ENCODE measurements at places on chromosomes 5 and 9.

GRCh38 chr5:126357585-126358342 is 65.4 kb upstream of the GRAMD2B start:
- no peak for DNase-seq

DNA sequence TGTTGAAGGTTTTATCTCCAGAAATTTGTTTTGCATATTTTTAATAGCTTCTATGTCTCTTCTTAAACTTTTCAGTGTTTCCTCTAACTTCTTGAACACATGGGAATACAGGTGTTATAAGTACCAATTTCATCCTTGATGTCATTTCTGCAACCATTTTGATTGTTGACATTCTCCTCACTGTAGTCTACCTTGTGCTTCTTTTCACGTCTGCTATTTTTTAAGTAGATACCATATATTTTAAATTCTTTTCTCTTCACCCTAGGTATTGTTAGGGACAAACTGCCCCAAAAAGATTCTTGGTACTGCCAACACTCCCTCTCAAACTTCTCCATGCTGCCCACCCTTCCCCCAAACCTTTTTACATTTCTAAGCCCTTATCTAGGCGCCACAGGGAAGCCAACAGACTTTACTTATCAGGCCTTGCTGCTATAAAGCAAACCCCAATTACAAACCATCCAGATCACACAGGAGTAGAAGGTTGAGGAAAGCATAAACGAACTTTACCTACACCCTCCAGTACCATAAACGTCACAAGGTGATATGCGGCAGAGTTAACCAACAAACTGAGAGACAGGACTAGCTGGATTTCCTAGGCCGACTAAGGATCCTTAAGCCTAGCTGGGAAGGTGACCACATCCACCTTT is 1165.3 kb downstream of the TAF11L14 start:
- no peak for DNase-seq

- DNase-seq, result peak; percentile 61
Measured at GRCh38 chr5:132419502-132420468, 50.3 kb downstream of the SLC22A5 start.

DNA sequence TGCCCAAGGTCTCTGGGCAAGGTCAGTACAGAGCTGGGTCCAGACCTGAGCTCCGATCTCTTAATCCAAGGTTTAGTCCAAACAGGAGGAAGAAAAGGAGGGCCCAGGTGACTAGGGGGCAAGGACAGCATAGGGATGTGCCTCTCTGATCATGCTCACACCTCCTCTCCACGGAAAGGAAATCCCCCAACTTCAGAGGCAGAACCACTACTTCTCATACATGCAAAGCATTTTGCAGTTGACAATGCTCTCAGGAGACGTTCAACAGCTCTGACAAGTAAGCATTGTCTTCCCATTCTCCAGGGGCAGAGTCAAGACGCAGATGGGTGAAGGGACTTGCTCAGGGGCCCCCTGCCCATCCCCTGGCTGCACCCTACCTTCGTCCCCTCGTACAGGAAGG is 8.7 kb upstream of the CORO2A start:
- DNase-seq, result no peak

GRCh38 chr5:53302529-53302928 is 177.9 kb upstream of the FST start:
- DNase-seq, result no peak

DNA sequence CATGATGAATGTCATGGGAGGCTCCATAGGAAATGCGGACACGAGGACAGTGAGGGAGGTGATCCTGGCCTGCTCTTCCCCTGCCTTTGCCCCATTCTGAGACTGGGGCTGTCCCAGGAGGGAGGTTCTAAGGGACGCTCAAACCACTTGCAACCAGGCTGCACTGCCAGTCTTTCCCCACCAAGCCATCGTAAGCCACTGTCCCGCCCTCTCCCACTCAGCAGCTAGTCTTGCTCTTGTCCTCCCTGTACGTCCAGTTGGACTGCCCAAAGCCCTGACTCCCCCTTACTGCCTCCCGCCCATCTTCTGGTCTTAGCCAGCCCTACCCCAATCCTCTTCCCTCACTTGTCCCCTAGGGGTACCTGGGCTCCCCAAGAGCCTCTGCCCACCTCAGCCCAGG is 115.7 kb downstream of the FSTL4 start:
- DNase-seq, result no peak

GRCh38 chr9:12723409-12724028 is 30.3 kb downstream of the TYRP1 start:
- no peak for DNase-seq

GRCh38 chr9:74772121-74772520 is 115.6 kb downstream of the TRPM6 start:
- no peak for DNase-seq

DNA sequence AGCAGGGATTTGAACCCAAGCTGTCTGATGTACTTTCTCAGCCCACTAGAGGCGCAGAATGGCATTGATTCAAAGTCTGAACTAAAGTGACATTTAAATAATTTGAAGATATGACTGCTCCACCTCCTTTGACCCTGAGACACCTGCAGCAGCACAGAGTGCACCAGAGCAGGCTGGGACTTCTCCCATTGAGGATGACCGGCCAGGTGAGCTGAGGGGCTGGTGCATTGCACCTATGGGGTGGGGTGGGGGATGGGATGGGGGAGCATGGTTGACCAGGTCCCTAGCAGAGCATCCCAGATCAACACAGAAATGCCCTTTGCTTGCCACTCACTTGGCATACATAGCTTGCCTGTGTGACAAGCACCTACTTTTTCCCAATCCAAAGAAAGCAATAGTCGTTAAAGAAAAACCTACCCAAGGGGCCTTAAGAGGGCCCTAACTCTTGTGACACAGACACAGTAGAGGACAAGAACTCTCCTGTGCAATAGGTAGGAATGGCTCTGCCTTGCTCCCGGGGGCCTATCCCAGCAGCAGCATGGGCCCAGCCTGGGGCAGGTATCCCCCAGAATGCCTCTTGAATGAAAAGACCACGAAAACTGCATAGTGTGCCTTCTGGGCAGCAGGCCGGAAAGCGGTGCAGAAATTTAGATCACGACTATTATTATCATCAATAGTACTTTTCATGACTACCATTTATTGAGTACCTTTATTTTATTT is 6.5 kb downstream of the SH3PXD2B start:
- DNase-seq, result no peak

- no peak for DNase-seq
Measured at GRCh38 chr5:148237785-148238417, 424 bp upstream of the MARCOL start.

DNA sequence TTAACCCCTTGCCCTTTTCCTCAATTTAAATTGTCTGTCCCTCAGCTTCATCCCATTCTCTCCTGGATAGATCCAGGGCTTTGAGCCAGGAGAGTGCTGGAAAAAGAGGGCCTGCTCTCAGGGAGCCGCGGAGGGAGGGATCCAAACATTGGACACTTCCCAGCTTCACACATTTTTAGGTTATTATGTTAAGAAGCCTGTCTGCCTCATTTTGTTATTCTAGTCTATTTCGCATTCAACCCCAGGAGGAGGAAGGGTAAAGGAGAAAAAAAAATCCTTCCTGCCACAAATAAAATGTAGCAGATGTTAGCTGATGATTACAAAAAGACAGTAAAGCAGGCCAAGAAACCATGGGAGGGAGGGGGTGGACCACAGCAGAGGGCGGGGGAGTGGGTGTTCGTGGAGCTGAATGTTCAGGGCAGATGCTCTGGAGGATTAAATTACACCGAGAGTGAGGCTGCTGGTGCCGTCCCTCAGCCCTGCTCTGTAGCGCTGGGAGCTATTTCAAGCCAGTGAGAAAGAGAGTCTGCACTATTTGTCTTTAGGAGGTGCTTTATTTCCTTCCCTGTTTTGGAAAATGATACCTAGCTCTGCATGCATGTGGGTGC is 60.6 kb upstream of the ZFR start:
- peak; percentile 33 for DNase-seq

DNA sequence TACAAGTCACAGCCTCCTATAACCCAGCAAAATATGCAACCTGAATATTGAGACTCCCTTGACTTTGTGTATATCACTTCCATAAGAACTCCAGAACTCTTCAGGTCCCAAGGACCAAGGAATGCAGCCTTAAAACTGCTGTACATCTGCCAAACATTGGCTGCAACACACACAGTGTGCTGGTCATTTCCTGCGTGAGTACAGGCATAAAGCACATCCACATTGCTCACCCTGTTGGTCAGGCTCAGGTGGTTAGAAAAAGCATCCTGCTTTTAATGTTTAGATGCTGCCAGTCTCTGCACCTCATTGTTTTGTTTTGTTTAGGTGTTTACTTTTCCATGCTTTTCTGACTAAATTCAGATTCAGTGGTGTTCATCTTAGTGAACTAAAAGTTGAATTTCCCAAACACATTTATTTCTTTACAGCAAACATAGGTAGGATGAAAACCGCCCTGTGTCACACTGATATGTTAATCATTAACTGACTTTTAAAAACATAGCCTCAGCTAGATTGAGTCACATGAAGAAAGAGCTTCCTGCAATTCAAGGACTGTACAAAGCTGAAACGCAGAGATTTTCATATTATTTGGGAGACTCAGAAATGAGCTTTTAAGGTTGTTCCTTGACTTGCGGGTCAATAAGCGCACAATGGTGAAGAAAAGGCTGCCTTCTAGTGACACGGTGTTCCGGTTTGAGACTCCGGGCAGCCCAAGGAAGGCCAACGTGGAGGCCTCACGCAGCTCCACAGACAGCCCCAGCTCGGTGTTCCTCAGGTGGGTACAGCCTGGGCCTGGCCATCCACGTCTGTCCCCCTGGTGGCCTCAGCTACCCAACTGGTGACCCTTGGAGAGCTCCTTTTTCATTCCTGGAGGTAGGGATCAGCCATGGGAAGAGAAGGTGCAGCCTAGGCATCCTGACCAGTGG is 52.2 kb upstream of the GRAMD2B start:
- no peak for DNase-seq

GRCh38 chr5:172666251-172666650 is 25.2 kb downstream of the NEURL1B start:
- no peak for DNase-seq

GRCh38 chr9:88651682-88652633 is 117.0 kb downstream of the NXNL2 start:
- DNase-seq, result no peak

DNA sequence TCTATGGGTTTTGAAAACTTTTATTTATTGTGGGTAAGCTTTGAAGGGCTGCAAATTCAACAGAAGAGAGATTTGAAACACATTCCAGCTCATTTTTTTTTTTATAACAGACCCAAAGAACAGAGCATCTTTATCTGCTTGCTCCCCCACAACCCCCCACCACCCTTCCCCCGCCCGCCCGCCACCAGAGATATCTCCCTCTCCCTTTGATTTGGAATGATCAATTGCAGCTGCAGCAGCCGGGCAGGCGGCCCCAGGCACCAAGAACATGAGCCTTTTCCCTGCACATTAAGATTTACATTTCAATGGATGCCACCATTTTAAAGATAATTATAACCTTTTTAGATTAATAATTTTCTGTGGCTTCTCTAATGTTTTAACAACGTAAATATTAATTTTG is 510.9 kb downstream of the ZNF608 start:
- DNase-seq, result no peak

DNA sequence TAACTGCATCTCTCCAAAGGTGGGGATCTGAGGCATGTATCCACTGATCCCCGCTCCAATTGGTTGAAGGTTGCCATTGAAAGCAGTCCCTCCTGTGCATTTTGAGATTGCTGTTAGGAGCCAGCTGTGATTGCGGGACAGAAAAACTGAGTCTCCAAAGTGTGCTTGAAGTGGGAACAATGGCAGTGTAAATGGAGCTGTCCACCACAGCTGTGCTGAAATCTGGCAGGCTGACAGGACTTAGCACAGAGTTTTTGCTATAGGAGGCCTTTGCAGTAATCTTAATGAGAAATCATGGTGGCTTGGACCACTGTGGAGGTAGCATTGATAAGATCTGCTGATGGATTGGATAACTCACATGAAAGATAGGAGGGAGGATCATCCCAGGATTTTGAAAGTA is 3.3 kb downstream of the RNF20 start:
- DNase-seq, result no peak

- no peak for DNase-seq
Measured at GRCh38 chr5:74123929-74124328, 497.9 kb downstream of the ARHGEF28 start.

DNA sequence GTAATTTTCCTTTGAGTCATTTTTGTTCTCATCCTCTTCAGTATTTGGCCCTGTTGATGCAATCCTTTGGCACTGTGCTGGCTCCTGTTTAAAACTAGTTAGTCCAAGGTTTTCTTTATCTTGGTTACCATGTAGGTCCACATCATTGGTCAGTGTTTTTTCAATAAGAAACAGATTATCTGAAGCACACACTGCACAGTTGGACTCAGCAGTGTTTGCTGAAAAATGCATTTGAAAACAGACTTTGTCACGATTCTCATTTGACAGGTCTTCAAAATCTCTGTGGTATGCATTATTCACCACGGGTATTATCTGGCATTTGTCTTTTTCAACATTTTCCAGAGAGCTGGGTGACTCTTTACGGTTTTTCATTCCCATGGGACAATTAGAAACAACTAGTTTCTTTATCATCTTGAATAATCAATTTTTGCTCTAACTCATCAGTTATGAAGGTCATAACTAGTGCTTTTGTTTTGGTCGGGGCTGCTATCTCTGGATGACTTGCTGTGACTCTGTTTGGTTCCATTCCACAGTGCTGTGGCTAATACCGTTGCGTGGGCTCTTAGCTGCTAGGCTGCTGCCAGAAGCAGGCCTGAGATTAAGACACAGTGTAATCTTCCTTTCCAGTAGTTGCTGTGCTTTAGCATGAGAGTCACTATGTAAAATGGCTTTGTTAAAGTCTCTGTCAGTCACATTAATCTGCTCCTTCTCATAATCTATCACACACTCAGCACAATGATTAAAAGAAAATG is 36.2 kb downstream of the NUDT12 start:
- no peak for DNase-seq

DNA sequence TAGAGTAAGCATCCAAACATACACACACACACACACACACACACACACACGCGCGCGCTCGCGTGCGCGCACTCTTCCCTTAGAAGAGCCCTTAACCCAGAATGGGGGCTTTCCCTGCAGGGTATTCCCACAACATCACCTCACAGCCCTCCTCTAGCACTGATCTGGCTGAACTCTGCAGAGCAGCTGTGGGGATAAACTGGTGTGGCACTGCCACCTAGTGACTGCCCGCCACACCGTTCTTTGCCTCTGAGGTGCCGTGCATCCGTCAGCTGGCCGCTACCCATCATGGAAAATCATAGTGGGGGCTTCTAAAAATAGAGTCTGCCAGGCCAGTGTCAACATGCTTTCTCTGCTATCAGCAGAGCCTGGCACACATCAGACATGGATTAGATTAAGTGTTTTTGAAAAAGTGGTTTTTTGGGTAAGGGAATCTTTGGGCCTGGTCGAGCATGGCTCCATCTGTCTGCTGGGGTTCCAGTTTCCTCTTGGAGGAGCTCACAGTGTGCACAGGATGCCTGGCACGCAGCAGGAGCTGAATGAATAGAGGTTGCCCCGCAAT is 88.1 kb downstream of the KCNN2 start:
- DNase-seq, result peak; percentile 27

DNA sequence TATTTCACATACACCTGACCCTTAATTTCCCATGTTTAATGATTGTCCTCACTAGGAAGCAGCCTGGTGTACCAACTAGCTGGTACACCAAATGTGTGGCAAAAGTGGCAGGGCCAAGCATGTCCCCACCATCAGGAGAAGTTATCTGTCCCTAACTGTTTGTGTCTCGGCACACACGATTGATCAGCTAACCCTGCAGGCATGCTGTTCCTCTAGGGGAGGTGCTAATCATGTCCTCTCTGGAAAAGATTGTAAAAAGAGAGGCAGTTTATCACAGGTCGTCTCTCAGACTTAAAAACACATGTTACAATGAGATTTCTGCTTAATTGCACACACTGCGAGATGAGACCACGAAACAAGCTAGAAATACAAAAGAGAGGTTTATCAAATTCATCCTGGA is 342.7 kb downstream of the DIRAS2 start:
- DNase-seq, result no peak

- DNase-seq, result no peak
Measured at GRCh38 chr9:97307091-97307490, 368 bp upstream of the CCDC180 start.

All from D721Med (cell line).